H1 (cell line): ENCODE measurements at places on chromosomes 6 and 20.

DNA sequence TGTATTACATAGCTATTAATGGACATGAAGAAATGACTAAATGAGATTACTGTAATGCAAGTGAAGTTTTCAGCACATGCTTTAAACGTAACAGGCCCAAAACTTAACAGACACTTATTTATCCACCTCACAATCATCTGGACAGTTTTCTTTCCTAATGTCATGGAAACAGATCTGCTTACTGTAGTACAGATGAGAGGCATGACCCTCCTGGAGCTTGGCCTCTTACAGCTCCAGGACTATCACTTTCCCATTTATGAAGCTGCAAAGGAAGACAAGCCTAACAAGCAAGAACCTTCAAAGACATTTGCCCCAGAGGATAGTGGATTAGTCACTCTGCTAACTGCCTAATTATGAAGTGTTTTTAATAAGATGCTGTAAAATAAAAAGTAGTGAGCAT, 419.3 kb downstream of the PHF3 start:
- DNase-seq = no peak

- no peak for DNase-seq
Observed at GRCh38 chr20:63102721-63103375, 96.1 kb upstream of the BHLHE23 start.

GRCh38 chr20:40658509-40658908, 30.5 kb downstream of the MAFB start:
- no peak for DNase-seq

GRCh38 chr6:147691446-147691845, 183.0 kb downstream of the SAMD5 start:
- DNase-seq = no peak

DNA sequence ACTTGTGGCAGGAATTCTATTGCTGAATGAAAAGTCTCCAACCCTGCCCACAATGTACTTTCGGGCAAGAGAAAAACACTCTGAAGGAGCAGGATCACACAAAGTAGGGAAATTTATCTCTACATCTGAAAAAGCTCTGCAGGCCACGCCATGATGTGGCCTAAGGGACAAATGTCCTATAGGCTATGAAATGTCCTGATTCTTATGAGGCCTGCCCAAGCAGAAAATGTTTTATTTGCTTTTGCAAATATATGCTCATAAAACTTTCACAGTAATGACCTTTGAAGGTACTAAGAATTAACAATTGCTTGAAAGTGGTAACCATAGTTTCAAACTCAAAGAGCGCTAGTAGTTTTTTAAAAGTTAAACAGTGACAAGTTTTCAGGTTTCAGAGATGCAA, 31.0 kb downstream of the SYCP2 start:
- DNase-seq = no peak
